ENCODE measurements at places on chromosomes 7 and 10. TPM values are rescaled to one million over a fixed set of nuclear protein-coding genes. Genes with fewer than 3 reads are reported as not detected.

DNA sequence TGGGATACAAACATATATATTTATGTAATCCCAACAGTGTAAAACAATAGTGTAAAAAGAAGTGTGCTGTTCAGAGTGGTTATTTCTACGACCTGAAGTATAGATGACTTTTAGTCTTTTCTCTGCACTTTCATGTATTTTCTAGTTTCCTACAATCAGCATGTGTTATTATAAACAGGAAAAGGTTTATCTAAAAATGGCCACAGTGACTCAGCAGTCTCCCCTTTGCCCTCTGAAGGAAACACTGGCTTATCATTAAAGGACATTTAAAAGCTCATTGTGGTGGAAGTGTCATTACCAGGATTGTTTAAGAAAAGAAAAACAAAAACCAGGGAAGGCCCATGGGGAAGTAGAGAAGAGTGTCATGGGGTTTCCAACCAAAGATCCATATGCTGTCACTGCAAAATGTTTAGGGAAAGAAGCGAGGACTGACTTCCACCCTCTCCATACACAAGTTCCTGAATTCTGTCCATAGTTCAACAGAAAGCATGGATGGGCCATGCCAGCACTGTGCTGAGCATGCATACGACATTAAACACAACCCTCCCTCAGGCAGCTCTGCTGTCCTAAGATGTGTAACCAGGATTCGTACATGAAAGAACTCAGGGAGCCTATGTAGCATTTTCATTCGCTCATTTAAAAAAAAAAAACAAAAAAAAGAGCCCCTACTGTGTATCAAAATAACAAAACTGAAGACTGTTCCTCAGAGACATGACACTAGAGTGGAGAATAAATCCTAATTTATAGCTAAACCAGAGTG, 10.2 kb downstream of the CYREN start:
- DNase-seq, result no peak

- DNase-seq, result no peak
Observed at GRCh38 chr7:133475655-133476054, 222.8 kb downstream of the EXOC4 start.

DNA sequence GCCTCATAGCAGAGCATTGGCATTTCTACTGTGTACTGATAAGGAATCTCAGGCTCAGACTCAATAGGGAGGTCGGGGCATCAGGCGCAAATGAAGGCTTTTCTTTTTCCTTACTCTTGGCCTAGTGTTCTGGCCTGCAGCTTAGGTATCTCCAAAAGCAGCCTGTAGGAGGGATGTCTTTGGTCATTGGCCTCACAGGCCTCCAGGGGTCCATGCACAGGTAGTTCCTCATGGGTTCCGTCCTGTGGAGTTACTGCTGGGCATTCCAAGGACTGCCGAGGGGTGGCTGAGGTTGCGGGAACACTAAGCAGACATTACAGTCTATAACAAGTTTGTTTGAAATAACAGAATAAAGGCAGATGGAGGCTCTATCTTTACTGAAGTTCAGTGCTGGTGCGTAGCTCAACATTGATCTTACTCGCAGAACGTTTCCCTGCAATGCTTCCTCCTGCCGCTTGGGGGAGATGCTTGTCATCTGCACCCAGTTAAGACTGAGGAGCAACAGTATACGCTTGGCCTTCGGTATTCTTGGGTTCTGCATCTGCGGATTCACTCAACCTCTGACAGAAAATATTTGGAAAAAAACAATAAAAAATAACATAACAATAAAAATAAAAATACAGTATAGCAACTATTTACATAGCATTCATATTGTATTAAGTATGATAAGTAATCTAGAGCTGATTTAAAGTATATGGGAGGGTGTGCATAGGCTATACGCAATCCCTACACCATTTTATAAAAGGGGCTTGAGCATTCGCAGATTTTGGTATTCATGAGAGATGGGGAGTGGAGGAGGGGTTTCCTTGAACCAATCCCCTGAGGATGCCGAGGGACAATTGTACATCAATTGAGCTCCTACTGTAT, 58.9 kb downstream of the SH2D4B start:
- DNase-seq, result no peak

Gene JCAD
- total RNA-seq, result 4.2 TPM

Gene CLCN1
- total RNA-seq, result not detected

GRCh38 chr10:112753961-112754411, 196.1 kb upstream of the TCF7L2 start:
- no peak for DNase-seq

Gene SPDYE6
- total RNA-seq, result not detected

Data from left lobe of liver (tissue), 2 donors.